Astrocyte of the cerebellum (primary cell): ENCODE measurements at places on chromosomes 4 and X.

DNA sequence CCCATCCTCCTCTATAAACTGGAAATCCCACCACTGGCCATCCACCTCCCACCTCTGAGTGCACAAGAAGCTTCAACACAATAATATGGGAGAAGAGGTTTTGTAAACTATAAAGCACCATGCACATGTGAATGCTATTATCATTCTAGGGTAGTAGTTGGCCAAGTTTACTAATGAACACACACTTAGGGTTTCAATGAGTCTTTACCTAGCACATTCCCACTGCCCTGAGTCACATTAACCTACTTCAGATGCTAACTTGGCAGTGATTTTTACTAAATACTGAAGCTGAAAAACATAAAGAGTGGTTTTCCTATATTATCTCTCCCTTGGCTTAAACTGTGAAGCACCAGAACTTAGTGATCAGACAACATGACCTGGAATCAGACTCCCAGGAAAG lies 93.9 kb downstream of the SH3KBP1 start:
- DNase-seq, result no peak

DNA sequence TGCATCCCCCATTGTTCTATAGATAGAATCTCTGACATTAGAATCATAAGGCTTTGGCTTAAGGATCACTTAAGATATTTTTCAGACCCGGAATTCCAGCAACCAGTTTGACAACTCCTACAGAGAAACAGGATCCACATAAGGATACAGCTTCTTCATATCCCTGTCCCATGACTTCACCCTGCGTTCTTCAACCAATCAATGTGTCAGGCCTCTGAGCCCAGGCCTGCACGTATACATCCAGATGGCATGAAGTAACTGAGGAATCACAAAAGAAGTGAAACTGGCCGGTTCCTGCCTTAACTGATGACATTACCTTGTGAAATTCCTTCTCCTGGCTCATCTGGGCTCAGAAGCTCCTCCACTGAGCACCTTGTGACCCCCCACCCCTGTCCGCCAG lies 85.1 kb downstream of the MFAP3L start:
- DNase-seq, result no peak

- no peak for DNase-seq
Observed at GRCh38 chr4:4326166-4326565, 36.1 kb downstream of the ZBTB49 start.

DNA sequence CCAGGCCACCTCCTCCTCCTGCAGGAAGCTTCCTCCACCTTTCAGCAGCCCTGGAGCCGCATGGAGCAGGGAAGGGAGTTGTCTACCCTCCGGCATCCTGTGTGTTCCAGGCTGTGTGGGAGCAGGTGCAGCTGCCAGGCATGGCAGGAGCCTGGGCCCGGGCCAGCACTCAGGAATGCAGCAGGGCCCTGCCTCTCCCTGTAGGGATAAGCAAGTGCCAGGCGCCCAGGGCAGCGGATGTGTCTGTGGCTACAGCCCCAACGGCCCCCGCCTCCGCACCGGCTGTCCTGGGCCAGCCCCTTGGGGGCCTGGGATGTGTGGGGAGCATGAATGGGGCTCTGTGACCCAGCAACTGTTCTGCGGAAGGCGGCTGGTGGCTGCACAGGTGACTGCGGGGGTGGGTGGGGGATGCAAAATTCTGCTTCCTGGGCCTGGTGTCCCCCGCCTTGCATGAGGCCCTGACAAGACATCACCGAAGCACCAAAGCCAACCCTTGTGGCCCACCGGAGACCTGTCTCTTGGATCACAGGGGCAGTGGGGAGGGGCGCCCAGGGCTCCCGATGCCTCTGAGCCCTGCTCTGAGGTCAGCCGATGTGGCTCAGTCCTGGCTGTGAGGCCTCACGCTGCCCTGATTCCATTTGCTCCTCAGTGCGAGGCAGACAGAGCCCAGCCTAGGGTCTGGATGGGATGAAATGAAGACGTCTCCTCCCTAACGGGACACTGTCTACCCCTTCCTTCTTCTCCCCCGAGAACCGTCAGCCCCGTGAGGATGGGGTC lies 1.4 kb upstream of the DOK7 start:
- no peak for DNase-seq

DNA sequence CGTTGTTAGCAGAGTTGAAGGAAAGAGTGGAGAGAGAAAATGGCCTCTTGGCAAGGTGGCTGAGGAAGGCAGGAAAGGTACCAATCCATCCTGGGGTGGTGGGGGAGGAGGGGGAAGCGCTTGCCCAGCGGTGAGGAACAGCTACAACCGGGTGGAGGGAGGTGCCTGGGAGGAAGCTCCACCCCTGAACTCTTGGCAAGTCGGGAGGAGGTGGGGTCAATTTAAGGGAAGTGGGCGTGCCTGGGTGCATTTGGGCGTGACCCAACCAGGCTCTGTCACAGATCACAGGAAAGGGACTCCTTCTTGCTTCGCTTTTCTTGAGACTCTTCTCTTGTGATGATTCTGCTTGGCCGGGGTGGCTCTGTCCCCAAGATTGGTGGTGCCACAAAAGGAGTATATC lies 41.7 kb downstream of the BCORL1 start:
- DNase-seq, result no peak

GRCh38 chr4:26717332-26717731 lies 133.4 kb downstream of the TBC1D19 start:
- DNase-seq, result no peak

GRCh38 chr4:5589495-5589894 lies 118.9 kb downstream of the EVC2 start:
- DNase-seq, result no peak

GRCh38 chrX:101377547-101377946 lies 8.4 kb downstream of the BTK start:
- no peak for DNase-seq

GRCh38 chrX:38804432-38804681 lies 3.1 kb downstream of the MID1IP1 start:
- DNase-seq, result no peak

DNA sequence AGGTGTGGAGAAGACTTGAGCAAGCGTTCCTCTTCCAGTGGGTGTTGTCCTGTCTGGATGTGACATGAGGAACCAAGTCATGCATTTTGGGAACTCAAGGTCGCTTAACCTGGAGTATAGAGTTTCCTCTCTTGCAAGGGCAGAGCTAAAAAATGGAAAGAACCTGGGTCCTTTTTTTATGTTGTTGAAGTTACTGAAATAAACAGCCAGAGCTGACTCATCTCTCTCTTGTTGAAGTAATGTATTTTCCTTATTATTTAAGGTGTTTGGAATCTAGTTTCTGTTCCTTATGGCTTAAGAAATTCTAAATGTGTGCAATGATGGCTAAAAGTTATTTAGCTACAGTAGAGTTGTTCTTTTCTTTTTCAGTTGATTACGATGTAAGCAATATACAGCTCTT lies 314.5 kb downstream of the CAMK2D start:
- no peak for DNase-seq

GRCh38 chrX:129525162-129525561 lies 1.9 kb upstream of the SMARCA1 start:
- no peak for DNase-seq

DNA sequence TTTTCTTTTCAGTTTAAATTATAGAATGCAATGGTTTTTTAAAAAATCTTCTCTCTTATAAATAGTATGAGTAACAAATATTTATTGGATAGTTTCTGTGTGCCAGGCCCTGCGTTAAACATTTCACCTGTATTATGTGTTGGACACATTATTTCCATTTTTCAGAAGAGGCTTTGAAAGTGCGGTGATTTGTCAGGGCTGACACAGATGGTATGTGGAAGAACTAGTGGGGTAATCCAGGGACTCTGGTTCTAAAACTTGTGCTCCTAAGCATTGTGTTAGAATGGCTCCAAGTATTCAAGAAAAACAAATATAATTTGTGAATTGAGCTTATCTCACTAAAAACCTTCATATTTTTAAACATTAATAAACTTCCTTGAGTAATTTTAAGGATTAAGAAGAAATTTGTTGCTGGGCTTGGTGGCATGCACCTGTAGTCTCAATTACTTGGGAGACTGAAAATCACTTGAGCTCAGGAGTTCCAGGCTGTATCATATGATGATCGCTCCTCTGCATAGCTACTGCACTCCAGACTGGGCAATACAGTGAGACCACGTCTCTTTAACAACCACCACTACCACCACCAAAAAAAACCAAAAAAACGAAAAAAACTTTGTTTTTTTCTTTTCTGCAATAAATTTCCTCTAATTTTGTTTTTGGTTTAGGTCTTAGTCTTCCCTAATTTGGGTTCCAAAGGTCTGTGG lies 40.0 kb downstream of the RAPGEF2 start:
- no peak for DNase-seq

GRCh38 chrX:132206259-132206658 lies 13.0 kb downstream of the RAP2C start:
- DNase-seq, result no peak

- DNase-seq, result no peak
Observed at GRCh38 chr4:142861351-142861750, 15.2 kb upstream of the INPP4B start.

DNA sequence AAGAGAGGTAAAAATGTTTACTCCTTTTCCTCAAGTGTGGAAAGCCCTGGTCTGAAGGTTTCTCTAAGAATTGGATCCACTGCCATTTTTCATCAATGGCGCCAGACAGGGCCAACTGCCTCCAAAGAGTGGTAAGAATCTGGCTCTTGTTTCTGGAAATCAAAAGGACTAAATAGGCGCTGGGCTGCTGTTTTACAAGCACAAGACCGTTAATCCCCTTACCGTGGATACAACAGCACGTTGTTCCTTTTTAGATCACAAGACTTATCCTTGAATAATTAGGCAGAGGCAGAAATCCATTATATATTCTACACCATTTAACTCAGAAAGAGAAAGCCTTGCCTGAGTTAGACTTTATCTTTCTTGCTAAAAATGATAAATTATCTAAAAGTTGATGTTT lies 10.6 kb downstream of the CLTRN start:
- DNase-seq, result no peak

DNA sequence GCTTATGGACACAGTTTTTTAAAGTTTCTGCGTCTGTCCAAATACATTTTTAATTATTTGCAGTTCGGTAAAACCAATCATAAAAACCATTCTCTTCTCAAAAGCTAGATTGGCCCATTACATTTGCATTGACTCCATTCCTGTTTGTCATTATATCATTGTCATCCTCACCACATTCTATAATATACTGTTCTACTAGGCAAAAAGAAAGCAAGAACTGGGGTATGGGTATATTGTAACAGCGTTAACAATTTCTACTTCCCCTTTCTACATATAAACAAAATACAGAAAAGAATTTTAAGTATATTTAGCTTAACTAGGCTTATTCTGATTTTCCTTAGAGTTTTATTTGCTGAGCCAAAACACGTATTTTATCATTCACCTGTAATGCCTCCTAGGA lies 91.8 kb downstream of the RAP1GDS1 start:
- DNase-seq, result no peak

- DNase-seq, result no peak
Observed at GRCh38 chrX:51144828-51145442, 187.7 kb upstream of the NUDT10 start.

DNA sequence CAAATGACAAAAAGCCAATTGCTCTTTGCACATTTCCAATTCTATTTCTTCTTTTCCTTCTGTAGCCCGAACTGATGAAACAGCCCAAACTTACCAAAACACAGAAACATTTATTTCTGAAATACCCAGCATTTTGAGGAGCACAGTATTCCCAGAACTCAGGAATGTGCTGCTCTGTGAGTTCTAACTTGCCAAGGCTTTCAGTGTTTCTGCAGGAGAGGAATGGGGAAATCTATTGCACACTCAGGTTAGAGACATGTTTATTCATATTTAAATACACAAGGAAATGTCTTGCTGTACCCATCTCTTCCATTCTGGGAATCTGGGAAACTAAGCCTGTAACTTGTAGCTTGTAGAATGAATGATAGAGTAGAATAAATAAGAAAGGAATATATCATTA lies 10.7 kb downstream of the TMPRSS11D start:
- no peak for DNase-seq

GRCh38 chr4:133550436-133550835 lies 401.3 kb downstream of the PCDH10 start:
- DNase-seq, result no peak

GRCh38 chr4:115575851-115576250 lies 462.4 kb upstream of the NDST4 start:
- DNase-seq, result no peak

DNA sequence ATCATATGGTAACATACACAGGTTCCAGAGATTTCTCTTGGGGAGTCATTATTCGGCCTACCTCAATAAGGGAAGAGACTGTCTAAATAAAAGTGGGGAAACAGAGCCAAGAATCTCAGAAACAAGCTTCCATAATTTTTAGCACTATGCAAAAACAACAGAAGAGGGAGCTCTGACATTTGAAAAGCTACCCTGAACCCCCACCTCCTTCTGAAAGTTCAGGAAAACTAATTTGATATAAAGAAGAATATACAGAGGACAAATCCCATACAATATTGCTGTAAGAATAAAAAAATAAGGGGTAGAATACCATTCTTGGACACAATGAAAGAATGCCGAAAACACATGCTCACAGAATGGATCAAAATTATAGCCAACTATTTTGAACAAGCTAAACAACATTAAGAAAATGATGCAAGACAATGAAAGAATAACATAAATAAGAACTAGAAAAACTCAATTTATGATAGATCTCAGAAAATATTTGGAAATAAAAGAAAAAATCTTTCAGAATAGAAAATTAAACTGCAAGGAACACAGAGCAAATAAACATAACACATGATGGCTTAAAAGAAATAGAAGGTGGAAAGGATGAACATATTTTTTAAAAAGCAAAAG lies 14.4 kb upstream of the ZNF41 start:
- DNase-seq, result no peak

- no peak for DNase-seq
Observed at GRCh38 chr4:8906668-8906970, 35.0 kb upstream of the HMX1 start.

GRCh38 chr4:152850377-152850776 lies 70.6 kb downstream of the ARFIP1 start:
- no peak for DNase-seq

GRCh38 chr4:109435635-109436034 lies 2.0 kb downstream of the SEC24B start:
- DNase-seq, result no peak

- DNase-seq, result no peak
Observed at GRCh38 chr4:73142995-73143547, 73.6 kb upstream of the COX18 start.

DNA sequence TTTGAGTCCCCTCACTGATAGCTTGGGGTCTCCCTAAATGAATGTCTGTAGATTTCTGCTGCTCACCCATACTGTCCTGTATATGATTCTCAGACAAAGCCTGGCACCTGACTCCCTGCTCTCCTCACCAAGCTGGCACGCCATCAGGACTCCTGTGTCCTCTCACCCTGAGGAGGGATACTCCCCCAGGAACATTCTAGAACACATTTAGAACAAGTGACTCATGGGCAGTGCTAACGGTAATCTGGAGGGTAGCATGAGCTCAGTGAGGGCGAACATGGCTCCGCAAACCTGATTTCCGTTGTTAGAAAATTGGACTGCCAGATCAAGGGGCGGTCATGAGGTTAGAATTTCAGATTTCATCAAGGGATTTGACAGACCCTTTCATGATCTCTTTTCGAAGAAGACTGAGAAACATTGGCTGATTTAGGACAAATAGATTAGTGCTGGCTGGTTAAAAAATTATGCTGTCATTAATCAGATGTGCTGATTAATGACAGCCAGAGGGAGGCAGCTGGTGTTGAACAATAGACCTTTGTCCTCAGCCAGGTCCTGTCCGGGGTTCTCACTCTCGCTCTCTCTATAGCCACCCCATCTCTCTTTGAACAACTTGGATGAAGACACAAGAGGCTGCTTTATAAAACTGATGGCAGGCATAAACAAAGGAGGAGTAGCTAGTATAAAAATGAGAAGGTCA lies 244.3 kb downstream of the PTTG2 start:
- DNase-seq, result no peak

GRCh38 chr4:38157592-38157991 lies 197.4 kb downstream of the PTTG2 start:
- no peak for DNase-seq
